Activated CD8-positive, alpha-beta memory T cell treated with anti-CD3 and anti-CD28 coated beads for 1 hour (primary cell): ENCODE measurements at places on chromosomes 7 and 10.

GRCh38 chr10:33150146-33150545 is 184.3 kb downstream of the NRP1 start:
- DNase-seq, result no peak

GRCh38 chr7:12291870-12292269 is 80.8 kb downstream of the TMEM106B start:
- no peak for DNase-seq

DNA sequence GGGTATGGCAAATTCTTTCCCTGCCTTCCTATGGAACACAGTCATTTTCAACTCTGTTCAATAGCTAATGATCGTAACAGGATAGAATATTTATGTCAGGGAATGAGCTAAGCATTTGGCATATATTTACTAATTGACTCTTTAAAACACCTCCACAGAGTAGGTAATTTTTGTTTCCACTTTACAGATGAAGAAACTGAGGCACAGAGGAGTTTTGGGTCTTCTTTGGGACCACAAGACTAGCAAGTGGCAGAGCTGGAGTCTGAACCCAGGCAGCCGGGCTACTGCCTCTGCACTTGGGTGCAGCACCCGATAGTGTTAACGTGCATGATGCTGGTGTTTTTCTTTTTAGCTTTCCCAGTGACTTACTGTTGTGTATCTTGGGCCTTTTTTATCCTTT is 384.0 kb downstream of the SFMBT2 start:
- no peak for DNase-seq

GRCh38 chr7:16504019-16504418 is 22.6 kb upstream of the LRRC72 start:
- no peak for DNase-seq

- DNase-seq, result no peak
Observed at GRCh38 chr10:23173214-23174073, 18.7 kb upstream of the PTF1A start.

DNA sequence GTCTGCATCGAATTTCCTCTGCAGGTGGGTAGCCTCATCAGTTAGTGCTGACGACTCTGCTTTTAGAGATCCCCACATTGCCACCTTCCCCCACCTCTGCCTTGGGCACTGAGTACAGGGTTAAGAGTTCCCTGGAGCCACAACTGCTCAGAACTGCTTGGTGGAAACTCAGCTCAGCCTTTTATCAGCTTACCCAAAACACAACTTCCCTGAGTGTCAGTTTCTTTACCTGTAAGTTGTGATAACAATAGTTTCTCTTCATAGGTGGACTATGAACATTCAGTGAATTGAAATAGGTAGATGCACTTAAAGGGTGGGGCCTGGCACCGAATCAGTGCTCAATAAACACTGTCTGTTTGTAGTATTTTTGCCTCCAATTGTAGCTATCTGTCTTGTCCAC is 11.3 kb downstream of the ASB13 start:
- no peak for DNase-seq

DNA sequence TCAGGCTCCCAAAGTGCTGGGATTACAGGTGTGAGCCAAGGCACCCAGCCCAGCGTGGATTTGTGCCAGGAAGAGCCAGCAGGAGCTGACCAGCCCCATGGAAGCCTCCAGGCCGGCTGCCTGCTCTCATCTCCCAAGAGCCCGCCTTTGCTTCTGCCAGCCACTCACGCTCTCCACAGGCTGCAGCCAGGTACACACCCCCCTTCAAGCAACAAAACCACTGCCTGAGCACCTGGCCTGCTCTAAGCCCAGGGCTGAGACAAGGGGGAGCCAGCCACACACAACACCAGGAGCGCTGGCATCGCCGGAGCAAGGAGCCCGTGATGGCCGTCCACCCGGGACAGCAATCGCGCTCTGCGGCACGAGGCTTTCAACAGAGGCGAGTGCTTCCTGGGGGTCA is 34.5 kb downstream of the MAD1L1 start:
- no peak for DNase-seq

- no peak for DNase-seq
Observed at GRCh38 chr10:131911451-131911850, 10.6 kb downstream of the PPP2R2D start.

DNA sequence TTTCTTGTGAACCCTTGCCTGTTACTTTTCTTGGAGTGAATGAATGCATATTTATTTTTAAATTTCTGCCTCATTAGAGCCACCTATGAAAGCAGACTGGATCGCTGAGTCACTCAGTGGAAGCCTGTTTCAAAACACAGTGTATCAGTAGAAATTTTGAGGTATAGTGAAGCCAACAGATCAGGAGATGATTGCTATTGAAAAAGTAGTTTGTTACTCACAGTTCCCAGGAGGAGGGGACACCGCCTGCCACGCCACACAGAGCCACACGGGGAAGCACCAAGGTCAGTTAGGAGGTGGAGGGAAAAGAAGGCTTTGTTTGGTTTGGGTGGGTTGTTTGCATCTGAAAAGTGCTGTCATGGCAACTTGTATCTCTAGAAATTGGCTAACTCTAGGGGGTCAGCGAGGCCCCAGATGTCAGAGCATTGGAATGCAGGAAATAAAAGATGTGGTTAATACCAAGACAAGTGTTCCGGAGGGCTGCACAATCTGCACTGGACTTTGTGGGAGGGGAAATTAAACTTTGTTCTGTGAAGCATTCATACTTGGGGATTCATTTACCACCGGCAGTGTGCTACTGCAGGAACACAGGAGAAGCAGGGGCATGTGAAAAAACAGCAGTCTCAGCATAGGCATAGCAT is 106.4 kb upstream of the SDK1 start:
- DNase-seq, result no peak

DNA sequence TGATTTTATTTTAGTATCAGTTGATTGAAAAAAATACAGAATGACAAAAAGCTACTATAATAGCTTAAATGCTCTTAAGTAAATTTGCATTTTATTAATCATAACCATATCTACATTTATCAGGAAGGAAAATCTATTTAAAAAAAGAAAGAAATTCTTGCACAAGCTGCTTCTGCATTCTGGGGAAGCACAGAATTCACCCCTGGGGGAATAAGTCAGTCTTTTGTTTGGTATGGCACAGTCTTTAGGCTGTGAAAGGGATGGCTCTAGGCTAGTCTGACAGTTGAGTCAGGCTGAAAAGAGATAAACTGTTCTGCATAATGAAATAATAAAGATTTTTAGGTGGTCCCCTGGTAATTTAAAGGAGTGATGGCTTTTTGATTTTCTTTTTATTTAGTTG is 37.9 kb downstream of the HTR7 start:
- no peak for DNase-seq

DNA sequence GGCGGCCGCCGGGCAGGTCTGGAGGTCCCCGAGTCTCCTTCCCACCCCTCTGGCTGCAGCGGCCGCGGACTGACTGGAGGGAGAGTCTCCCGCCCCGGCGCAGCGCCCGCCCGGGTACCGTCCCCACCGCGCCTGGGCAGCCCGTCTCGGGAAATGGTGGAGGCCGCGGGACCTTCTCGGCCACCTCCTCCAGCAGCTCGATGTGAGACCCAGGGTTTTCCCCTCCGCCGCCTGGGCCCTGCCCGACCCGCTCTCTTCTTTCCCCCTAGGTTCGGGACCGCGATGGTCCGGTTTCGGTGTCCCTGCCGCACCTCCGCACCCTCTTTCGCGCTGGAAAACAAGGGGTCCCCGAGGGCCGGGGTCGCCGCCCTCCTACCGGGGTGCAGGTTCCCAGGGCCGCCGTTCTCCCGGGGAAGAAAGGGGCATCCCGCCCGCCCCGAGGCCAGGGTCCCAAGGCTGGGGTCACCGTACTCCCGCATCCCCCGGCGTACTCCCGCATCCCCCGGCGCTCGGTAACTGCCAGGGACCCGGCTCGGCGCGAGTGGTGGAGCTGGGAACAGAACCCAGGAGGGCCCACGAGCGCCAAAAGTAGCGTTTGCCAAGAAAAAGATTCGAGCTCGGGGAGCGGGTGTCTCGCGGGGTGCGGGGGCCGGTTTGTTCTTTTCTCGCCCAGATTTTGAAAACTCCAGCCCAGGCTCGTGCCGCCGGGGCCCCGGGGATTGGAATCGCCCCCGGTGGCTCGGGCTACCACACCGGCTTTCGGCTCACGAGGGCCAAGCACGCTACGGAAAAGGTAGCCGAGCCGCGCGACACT is 3.4 kb downstream of the TNRC18 start:
- no peak for DNase-seq

- DNase-seq, result no peak
Observed at GRCh38 chr10:49157229-49157628, 23.4 kb upstream of the FAM170B start.

DNA sequence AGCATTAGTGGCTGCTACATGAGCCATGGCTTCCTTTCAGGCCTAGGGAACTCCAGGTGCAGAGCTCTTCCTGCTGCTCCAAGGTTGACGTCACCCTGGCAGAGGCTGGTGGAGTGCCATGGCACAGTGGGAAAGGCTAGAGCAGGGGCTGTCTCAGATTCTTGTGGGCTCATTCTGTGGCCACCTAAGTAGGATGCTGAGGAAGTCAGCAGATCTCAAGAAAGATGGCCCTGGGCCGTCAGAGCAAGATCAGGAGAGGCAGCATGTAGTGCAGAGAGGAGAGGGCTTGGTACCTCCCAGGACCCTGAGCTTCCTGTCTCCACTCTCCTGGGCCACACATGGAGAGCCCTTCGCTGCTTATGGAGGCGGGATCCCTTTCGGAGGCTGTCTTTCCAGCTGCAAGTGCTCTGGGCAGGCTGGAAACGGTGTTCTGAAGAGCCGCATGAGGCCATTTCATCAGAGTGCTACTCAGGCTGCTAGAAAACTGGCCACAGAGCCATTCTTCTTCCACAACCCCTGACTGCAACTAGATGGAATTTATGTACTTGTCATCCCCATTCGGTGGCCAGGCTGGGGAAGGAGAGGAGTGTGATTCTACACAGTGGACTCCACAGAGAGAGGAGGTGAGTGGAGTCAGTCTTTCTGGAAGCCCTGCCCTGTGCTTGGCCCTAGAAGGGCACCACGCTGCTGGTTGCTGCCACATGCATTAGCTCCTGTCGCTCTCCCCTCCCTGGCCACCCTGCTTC is 304.2 kb downstream of the RPS24 start:
- no peak for DNase-seq

- no peak for DNase-seq
Observed at GRCh38 chr7:15495170-15495569, 66.6 kb downstream of the AGMO start.
